NCI-H1436 (cell line): ENCODE measurements at places on chromosomes 11 and 22.

DNA sequence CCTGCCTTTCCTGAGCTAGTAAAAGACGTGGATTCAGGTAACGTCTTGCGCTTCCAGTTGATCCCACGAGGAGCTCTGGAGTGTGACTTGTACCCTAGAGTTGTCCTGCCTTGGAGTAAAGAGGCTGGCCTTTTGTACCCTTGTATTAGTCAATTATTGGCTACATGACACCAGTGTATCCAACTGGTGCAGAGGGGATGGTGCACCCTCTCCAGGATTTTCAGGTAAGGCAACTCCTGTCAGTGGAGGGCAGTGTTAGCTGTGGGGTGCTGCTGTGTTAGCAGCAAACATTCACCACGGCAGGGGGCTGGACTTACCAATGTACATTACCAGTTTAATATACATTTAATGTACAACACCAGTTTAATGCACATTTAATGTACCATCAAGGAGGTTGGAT is 233.5 kb downstream of the MIAT start:
- DNase-seq, result no peak

GRCh38 chr11:86594746-86595145 is 77.7 kb downstream of the ME3 start:
- DNase-seq, result no peak

DNA sequence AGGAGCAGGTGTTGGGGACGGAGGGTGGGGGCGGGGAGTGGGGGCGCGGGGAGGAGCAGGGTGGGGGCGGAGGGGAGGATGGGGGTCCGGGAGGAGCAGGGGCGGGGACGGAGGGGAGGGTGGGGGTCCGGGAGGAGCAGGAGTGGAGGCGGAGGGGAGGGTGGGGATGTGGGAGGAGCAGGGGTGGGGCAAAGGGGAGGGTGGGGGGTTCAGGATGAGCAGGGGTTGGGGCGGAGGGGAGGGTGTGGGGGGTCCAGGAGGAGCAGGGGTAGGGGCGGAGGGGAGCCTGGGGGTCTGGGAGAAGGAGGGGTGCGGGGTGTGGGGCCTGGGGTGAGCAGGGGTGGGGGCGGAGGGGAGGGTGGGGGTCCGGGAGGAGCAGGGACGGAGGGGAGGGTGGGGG is 17.1 kb downstream of the CRELD2 start:
- peak; percentile 63 for DNase-seq

DNA sequence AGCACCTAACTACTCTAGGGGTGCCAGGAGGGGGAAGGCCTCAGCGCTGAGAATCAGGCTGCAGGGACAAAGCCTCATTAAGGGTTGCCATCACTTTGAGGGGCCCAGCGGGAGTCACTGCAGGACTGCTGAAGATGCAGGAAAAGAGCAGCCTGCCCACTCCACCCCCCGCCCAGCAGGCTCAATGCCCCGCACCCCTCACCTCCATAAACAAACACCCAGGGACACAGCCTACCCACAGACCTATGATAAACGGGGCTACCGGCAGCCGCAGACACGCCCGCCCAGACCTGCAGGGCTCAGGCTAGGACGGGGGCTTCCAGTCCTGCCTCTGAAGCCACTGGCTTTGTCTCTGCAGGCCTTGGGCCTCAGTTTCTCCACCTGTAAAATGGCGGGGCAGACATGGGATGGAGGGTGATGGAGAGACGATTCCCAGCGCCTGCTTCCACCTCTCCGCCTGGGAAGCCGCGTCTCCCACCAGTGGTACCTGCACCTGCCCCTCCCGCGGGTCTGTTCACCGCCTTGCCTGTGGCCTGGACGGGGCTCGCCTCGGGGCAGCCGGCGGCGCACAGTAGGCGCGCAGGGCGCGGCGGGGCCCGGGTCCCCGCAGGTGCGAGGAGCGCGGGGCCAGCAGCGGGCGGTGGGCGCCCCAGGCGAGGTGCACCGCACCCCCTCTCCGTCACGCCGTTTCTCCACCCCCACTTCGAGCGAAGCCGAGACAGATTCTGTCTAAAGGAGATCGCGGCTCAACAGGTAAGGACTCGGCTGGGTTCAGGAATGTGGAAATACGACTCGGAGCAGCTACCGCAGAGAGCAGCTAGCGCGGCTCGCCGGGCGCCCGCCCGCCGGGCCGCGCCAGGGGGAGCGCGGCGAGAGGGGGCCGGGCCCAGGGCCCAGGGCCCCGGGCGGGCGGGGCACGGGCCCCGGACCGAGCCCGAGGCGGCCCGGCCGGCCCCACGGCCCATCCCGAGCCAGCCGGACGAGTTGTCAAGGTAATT is 1.5 kb downstream of the WNT7B start:
- no peak for DNase-seq

DNA sequence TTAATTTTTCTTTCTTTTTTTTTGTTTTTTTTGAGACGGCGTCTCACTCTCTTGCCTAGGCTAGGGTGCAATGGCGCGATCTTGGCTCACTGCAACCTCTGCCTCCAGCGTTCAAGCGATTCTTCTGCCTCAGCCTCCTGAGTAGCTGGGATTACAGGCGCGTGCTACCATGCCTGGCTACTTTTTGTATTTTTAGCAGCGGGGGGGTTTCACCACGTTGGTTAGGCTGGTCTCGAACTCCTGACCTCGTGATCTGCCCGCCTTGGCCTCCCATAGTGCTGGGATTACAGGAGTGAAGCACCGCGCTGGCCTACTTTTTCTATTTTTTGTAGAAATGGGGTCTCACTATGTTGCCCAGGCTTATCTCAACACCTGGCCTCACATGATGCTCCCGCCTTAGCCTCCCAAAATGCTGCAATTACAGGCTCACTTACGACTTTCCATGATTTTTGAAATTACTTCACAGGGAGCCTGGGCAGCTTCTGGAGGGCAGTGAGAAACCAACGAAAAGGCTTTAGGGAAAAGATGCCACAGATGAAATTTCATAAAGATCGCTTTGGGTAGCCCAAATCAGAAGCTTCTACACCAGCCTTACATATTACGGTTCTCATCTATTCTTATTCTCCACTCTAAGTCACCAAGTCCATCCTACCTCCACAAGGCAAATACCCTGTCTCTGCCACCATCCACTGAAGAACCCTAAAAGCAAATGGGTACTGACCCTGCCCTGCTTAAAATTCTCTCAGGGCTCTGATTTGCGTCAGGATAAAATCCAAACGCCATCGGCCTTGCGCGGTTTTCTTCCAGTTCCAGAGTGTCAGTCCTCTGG is 866 bp upstream of the RRM1 start:
- no peak for DNase-seq
